ENCODE measurements at places on chromosomes 7 and 10.

DNA sequence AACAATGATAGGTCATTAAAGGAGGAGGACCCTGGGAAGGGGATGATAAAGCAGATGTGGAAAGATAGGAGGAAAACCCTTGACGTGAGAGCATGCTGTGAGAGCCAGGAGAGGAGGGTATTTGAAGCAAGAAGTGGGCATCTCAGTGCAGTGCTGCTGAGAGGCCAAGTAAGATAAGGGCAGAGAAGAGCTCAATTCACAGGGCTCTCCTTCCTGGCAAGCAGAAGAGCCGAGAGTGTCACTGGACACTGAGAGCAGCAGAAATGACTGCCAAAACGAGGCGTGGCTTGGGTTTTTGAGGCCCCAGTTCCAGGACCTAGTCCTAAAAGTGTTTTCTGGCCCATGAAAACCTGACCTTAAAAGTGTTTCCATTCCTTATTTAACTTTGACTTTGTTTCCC lies 213.5 kb downstream of the LHFPL3 start:
- DNase-seq = no peak

DNA sequence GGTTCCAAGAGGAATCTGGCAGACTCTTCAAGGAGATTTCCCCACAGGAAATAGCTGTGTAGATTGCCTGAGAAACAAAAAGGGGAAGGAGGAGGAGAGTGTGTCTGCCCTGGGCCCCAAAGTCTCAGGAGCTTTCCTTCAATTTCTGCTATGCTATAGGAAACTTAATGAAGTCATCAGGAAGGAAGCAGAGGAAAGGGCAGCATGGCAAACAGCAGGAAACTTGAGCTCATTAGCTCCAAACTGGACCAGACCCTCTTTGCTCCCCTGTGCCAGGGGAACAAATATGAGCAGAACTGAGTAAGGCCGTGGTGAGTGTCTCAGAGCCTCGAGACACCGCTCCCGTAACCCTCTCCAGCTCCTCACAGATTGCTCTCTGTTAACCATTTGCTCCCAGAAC lies 4.8 kb upstream of the KCNIP2 start:
- DNase-seq = no peak

GRCh38 chr10:97640868-97641811 lies 669 bp downstream of the PI4K2A start:
- peak; percentile 11 for DNase-seq

DNA sequence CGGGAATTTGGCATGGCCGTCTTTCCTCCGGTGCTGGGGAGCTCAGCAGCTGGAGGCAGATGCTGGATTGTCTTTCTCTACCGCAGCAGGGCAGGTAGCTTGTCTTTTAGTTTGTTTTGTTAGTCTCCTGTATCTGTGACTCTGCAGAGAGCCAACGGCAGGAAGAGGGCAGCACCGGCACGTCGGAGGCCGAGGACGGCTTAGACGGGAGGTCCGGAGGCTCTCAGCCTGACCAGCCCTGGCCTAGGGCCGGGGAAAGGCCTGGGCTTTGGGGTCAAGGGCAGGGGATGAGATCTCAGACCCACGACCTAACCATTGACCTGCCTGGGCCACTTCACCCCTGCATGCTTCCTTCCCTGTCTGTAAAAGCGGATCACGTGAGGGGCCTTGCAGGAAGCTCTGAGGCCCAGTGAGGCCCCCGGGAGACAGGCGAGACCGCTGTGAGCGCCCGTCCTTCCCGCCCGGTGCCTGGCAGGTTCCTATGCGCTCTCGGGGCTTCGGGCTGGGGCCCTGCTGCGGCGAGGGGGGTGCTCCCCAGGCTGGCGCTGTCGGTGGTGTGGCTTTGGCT lies 72.7 kb downstream of the LHPP start:
- DNase-seq = peak; percentile 62

DNA sequence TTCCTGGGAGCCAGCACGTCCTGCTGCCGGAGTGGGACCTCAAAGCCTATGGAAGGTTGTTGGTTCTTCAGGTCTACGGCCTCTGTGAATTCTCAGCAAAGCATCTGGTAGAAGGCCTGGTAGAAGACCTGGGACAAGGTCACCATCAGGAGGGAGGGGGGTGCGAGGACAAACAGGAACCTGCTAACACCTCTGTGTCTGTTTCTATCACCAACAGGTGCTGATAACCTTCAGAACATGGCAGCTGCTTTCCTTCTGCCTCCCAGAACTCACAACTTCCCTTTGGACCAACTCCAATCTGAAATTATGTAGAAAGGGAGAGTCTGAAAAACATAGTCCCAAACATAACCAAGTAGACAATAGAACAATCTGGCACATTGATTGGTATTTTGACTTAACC lies 8.3 kb upstream of the MET start:
- DNase-seq = no peak

Data from common myeloid progenitor, CD34-positive (primary cell).